WTC11 (cell line): ENCODE measurements at places on chromosomes 12 and 14. TPM values are rescaled to one million over a fixed set of nuclear protein-coding genes. Genes with fewer than 3 reads are reported as not detected.

DNA sequence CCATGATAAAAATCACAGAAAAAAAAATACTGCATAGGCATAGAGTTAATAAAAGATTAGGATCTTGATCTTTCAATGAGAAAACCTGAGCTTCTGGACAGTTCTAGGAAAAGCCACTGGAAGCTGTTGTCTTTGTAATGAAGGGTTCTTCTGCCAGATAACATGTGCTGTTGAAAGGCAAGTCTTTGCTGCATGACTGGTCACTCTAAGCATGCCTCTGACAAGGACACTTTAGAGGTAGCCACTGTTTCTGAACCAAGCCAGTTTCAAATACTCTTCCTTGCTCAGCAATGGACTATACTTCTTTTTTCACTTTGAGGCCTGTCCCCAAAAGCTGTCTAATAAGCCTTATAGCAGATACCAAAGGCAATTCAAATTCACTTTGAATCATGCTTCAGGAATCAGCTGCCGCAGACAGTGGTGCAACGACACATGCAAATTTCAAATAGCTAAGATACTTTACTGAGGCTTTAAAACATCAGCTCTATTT, 70.2 kb downstream of the BTG1 start:
- no peak for DNase-seq

DNA sequence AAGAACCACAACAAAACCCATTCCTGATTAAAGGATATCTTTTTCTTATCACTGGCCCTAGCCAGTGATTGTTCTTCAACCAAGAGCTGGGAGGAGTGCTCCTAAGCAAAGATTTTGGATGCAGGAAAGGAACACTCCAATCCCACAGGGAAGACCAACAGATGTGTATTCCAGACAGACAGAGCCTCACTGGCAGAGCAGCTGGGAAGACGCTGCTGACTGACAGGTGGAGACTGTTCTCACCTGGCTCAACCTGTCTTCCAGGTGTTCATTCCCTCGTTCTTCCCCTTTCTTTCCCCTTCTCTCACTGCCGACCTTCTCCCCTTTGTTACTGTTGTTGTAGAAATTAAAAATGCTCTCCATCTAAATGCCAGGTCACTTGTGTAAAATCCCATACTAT, 89.7 kb upstream of the CCDC198 start:
- no peak for DNase-seq

DNA sequence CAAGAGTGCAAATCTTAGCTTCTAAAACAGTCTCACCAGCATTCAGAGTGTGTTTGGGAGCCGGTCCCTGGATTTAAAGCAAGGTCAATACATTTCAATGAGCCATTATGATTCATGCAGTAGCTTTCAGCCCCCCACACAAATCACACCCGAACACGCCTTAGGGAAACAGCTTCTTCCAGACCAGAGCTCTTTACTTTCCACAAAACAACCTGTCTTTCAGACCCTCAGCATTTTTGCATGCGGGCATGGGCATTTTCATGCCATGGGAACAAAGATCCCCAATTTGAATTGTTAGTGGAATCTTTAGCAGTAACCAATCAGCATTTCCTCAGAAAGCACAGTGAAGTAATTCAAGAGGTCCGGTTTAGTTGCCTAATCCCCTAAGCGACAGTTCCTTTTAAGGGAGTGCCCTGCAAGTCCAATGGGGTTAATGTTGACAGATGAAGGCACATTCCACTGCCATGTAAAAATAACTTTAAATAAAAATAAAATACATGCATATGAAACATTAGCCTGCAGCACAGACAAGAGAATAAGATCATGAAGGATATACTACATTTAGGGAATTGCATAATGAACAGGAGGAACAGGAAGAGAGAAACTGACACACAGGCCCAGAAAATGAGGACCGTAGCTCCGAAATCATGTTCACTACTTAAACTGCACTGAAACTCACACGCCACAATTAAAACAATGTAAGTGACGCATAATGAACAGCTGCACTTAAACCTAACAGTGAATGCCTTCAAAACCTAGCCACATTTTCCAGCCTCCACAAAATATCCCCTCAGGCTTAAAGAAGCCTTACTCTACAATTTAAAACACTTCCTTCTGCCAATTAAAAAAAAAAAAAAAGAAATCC, 4.0 kb downstream of the VPS37B start:
- no peak for DNase-seq

- DNase-seq = no peak
Measured at GRCh38 chr12:66679461-66680084, 697 bp upstream of the GRIP1 start.

DNA sequence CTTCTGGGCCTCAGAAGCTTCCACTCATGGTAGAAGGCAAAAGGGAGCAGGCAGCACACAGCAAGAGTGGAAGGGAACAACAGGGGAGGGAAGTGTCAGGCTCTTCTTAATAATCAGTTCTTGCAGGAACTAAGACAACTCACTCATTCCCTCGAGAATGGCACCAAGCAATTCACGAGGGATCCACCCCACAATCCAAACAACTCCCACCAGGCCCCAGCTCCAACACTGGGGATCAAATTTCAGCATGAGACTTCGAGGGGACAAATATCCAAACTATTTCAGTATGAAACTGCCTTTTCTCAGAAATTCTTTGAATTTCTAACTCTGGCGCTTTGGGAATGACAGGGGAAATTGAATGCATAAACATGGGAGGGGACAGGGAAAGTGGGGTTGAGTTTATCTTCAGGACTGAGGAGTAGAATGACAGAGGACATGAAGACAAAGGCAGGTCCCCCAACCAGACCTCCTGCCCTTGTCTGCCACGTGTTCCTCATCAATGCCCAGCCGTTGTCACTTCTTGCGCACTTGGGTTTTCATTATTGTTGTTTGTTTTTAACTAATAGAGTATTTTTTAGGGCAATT, 24.6 kb upstream of the APOF start:
- DNase-seq = no peak

DNA sequence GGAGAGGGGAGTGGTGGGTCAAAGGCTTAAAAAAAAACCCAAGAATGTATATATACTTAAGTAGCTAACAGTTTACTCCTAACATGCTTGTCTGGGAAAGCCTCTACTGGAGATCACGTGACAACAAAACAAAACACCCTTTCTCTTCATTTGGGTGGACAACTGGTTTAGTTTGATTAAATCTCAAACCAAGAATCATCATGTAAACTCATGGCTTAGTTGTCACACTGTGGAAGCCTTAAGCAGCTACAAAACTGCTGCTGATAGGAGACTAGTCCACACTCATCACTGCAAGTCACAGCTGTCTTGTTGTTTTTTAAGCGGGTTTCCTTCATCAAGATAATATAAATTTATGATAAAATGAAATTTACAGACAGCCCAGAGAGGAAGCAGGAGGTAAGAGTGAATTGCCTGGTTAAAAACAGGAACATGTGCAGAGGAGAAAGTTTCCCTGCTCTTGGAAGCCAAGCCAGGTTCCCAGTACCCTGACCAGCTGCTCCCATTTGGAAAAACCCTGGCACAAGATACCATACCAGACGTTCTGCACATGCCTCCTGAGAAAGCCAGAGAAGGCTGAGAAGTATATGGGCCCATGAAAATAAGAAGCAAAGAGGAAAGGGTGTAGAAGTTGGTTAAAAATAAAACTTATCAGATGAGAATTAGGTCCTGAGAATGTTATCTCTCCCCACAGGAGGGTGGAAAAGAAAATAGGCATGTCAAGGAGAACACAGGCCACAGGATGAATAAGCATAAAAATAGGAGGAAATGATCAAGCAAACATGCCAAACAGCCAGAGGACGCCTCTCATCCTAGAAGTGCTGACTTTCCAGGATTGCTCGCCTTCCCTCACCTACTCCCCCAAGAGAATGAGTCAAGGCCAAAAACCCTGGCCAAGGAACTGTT, 34.0 kb downstream of the EGLN3 start:
- DNase-seq = no peak

DNA sequence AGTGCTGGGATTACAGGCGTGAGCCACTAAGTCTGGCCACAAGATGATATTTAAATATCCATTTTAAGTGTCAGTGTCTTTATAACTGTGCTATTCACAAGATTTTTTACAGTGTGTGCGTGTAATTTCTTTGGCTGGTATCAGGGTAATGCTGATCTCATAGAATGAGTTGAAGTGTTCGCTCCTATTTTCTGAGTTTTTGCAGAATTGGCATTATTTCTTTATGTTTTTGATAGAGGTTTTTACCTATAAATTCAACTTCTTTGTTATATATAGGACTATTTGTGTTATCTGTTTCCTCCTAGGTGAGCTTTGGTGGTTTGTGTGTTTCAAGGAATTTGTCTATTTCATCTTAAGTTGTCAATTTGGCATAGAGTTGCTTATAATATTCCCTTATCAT, 45.6 kb downstream of the FOXN4 start:
- no peak for DNase-seq

DNA sequence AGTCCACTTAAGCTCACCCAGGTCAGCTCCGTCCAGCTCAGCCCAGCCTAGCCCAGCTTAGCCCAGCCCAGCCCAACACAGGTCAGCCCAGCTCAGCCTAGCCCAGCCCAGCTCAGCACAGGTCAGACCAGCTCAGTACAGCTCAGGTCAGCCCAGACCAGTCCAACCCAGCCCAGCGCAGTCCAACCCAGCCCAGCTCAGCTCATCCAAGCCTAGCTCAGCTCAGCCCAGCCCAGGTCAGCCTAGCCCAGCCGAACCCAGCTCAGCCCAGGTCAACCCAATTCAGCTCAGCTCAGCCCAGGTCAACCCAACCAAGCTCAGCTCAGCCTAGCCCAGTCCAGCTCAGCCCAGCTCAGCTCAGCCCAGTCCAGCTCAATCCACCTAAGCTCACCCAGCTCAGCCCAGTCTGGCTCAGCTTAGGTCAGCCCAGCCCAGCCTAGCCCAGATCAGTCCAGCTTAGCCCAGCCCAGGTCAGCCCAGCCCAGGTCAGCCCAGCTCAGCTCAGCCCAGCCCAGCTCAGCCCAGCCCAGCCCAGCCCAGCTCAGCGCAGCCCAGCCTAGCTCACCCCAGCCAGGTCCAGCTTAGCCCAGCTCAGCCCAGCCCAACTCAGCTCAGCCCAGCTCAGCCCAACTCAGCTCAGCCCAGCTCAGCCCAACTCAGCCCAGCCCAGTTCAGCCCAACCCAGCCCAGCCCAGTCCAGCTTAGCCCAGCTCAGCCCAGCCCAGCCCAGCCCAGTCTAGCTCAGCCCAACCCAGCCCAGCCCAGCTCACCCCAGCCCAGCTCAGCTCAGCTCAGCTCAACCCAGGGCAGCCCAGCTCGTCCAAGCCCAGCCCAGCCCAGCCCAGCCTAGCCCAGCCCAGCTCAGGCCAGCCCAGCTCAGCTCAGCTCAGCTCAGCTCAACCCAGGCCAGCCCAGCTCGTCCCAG, 184.0 kb downstream of the TMEM121 start:
- DNase-seq = no peak

- no peak for DNase-seq
Measured at GRCh38 chr12:105257321-105257728, 21.4 kb upstream of the APPL2 start.

GRCh38 chr12:46267825-46268582, 839 bp downstream of the SLC38A1 start:
- no peak for DNase-seq

DNA sequence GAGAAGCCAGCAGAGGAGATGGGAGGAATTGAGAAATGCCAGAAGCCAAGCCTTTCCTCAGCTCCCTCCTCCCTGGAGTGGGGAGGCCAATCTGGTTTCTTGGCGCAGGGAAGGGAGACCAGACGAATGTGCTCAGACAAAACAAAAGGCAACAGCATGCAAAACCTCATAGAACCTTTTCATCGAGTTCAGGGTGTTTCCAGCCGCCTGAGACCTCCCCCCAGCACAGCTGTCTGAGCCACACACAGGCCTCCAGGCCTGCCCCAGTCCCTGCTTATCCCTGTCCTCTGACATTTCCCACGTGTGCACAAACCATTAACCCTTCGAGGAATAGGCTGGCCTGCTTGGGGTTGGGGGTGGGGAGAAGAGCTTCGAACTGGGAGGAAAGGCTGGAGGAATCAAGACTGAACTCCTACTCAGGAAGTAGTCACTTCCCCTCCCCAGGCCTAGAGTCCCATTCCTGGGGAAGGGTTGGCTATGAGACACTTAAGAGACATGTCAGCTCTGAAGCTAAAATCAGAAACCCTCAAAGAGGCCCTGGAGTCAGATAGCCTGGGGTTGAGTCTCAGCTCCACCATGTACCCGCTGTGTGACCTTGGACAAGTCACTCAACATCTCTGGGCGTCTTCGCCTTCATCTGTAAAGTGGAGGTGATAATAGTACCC, 10.7 kb downstream of the TBX3 start:
- DNase-seq = no peak

DNA sequence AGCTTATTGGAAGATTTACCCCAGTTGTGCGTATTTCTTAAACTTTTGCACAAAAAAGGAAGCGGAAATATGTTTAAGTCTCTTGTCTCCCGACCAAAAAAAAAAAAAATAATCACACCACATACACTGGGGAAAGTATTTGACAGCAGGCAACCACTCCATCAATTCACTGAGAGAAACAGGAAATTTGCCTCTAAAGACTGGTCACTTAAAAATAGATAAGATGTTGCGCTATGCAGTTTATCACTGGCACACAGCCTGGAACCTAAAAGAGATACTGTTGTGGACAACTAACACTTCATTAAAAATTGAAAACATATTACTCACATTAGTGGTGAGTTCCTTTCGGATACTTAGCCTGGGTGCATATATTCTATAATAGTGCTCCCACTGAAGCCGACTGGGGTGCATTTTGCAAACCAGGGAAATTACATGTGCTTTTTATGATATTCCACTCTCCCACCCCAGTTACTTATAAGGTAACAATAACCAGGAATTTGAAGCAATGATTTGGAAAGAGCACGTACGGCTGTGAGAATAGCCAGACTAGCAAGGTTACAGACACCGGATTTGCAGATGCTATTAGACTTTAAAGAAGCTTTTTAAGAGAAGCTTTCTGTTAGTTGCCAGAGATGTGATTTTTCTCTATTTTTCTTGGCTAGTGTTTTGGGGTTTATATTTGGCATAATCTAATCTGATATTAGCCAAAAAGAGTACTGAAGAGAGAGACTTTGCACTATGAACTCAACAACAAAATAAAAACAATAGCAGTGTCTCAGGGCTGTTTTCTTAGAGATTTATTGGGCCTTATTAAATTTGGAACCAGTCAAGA, 311.5 kb downstream of the NOVA1 start:
- DNase-seq = no peak

GRCh38 chr14:96161636-96162035, 43.0 kb upstream of the BDKRB2 start:
- DNase-seq = no peak

- no peak for DNase-seq
Measured at GRCh38 chr12:113880326-113880725, 85.8 kb downstream of the RBM19 start.

- DNase-seq = no peak
Measured at GRCh38 chr12:2248901-2249381, 196.2 kb downstream of the CACNA1C start.

GRCh38 chr12:29562110-29562804, 64.8 kb upstream of the OVCH1 start:
- no peak for DNase-seq

- no peak for DNase-seq
Measured at GRCh38 chr12:2297004-2297403, 244.2 kb downstream of the CACNA1C start.

- no peak for DNase-seq
Measured at GRCh38 chr14:22383515-22384166, 205.4 kb downstream of the DAD1 start.

Gene C1R
- 8.4 to 9.8 TPM (median 8.9 TPM) in 3 replicates for total RNA-seq

Gene KANSL2
- 38.4 to 48.1 TPM (median 41.1 TPM) in 3 replicates for total RNA-seq

Gene SLC35E3
- total RNA-seq = 11.1 to 11.3 TPM (median 11.1 TPM) in 3 replicates

Gene PSMC1
- total RNA-seq = 75.9 to 92.8 TPM (median 88.9 TPM) in 3 replicates

Gene MYF5
- not detected in 3 replicates for total RNA-seq

Gene CRY1
- 23.1 to 25.5 TPM (median 24.8 TPM) in 3 replicates for total RNA-seq

Gene CAPZA3
- total RNA-seq = not detected in 3 replicates

Gene TGM1
- total RNA-seq = 2.5 to 5.2 TPM (median 4.4 TPM) in 3 replicates

Gene MAP3K9
- total RNA-seq = 28.0 to 29.6 TPM (median 29.4 TPM) in 3 replicates

Gene TBPL2
- not detected in 3 replicates for total RNA-seq

Gene TAS2R10
- not detected in 3 replicates for total RNA-seq

Gene LTBP2
- total RNA-seq = 1.2 TPM in 3 replicates

Gene MUCL1
- not detected in 3 replicates for total RNA-seq

Gene DPF3
- 0.31 to 0.53 TPM (median 0.32 TPM) in 3 replicates for total RNA-seq
